ENCODE measurements at places on chromosomes 1 and 21.

DNA sequence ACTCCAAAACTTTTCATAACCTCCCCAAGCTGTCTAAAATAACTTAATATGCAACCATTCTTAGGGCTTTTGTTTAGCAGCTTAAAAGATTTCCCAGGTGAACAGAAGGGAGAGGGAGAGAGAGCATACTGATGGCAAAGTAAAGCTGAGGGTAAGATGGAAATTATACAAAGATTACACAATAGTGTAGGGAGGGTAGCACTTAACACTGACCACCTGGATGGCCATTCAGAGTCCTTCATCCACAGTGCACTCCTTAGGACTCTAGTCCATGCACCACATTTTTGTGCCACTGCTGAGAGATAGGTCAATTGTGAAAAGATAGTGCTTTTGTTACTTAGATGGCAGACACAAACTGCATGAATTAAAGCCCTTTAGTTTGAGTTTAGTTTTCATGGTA, 574.6 kb downstream of the LMO4 start:
- DNase-seq: no peak

- no peak for DNase-seq
These were observed 5.8 kb downstream of the JMJD4 start for GRCh38 chr1:227729144-227729880.

GRCh38 chr1:161966067-161966466, 57.6 kb downstream of the OLFML2B start:
- no peak for DNase-seq

DNA sequence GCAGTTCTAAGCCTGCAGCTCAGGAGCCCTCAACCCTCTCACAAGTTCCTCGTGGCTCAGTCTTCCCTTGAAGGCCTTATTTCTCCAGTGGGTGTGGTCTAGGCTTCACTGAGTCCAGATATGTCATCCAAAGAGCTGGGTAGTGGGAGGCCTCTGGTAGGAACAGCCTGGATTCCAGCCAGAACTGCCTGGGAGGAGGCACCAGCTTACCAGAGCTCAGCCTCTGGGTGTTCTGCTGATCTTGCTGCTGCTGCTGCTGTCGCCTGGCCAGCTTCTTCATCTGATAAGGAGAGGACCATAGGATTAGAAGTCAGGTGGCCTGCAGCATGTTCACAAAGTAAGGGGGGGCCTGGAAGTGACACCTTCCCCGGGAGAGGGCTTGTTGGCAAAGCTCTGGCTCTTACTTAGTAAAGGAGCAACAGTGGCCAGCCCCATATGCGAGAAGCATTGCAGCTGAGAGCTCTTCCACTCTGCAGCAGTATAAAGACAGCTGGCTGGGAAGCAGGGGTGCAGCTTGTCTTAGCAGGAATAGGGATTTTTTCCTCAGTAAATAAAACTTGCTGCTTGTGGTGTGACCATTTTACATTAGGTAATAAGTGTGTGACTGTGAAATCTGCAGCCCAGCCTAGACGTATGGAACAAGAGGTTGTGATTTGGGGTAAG, 148.5 kb downstream of the LMX1A start:
- no peak for DNase-seq

- DNase-seq: no peak
These were observed 7.3 kb downstream of the UQCRHL start for GRCh38 chr1:15799928-15800835.

- DNase-seq: no peak
These were observed 10.0 kb downstream of the MAEL start for GRCh38 chr1:166999075-166999474.

GRCh38 chr1:200496937-200497336, 87.1 kb upstream of the ZNF281 start:
- no peak for DNase-seq

- DNase-seq: no peak
These were observed 72.2 kb upstream of the GADD45A start for GRCh38 chr1:67612788-67613241.

- DNase-seq: no peak
These were observed 9.9 kb downstream of the F5 start for GRCh38 chr1:169576241-169576934.

- DNase-seq: no peak
These were observed 33.4 kb downstream of the CENPF start for GRCh38 chr1:214636436-214636835.

DNA sequence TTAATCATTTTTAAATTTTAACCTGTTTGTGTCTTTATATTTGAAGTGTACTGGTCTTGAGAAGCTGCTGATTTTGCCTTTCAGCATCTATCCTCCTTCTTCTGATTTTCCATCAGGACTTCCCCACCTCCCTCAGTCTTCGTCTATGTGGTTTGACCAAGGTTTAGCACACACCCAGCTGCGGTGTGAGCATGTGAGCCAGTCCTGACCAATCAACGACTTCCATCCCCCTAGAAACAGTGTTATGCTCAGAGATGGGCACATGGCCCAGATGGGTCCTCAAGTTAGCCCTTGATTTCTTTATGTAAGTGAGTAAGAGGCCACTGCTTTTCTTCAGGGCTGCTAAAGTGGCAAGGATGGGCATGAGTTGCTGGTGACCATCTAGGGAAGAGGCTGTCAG, 190.8 kb downstream of the MATN1 start:
- no peak for DNase-seq

DNA sequence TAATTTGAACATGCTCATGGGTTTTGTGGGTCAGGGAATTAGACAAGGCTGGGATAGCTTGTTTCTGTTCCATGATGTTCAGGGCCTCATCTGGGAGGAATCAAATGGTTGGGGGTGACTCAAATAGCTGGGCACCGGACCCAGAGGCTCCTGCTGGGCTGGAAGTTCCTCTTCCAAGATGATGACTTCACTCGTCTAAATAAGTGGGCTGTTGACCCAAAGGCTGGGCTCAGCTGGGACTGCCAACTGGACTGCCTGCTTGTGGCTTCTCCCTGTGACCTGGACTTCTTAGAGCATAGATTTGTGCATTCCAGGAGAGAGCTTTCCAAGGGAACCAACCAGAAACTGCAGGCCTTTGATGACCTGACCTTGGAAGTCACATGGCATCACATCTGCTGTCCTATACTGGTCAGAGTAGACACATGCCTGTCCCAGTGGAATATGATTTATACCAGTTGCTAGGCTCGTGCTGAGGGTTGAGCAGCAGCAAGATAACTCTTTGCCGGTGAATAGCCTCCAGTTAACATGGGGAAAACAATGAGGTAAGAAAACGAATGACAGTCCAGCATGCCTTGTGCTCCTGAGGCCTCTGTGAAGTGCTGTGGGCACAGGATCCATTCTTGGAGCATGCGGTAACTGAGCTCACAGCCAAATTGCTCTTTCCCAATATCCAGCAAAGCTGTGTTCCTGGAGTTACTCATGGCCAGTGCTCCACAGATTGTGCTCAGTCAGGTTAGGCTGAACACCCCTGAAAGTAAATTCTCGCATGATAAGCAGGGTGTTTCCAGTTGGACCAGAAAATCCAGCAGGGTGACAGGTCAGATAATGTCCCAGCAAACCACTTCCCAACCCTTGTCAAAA, 272.9 kb upstream of the TMEM51 start:
- no peak for DNase-seq

- DNase-seq: no peak
These were observed 50.4 kb downstream of the IGSF21 start for GRCh38 chr1:18157968-18158367.

DNA sequence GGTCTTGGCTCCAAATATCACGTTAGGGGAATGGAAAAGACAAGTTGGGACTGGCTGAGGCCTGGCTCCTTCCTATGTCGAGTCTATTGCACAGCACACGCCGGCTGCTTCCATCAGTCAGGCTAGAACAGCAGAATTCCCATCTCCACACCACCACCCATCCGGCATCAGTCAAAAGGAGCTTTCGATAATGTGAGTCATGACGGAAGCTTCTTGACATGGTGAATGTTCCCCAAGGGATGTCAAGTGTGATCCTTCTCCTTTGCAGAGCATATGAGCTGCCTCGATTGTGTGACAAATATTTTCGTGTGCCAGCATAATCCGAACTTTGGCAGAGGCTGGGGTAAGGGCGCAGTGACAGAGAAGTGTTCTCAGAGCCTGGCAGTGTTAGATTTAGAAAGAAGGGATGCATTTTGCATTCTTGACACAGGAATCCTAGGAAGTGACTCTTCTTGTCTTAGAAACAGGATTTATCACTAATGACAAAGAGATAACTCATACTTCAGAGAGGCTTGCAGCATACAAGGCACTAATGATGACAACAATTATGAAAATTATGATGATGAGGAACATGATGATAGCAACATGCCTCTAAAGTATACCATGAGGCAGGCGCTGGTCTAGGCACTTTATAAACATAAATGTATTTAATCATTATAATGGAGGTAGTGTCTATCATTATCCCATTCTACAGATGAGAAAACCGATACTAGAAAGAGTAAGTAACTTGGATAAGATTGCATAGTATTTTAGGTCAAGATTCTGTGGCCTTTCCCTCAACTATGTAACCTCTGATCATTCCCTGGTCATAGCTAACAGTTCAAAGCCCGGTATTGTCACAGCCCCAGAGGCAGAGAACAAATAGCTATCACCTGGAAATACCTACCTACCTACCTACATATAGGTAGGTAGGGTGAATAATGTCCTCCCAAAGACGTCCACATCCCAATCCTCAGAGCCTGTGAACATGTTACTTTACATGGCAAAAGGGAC, 135.0 kb downstream of the KCNJ6 start:
- DNase-seq: no peak

- DNase-seq: no peak
These were observed 87.0 kb downstream of the ACBD6 start for GRCh38 chr1:180415236-180415848.

- DNase-seq: no peak
These were observed 123.0 kb downstream of the DYRK1A start for GRCh38 chr21:37489553-37489952.

DNA sequence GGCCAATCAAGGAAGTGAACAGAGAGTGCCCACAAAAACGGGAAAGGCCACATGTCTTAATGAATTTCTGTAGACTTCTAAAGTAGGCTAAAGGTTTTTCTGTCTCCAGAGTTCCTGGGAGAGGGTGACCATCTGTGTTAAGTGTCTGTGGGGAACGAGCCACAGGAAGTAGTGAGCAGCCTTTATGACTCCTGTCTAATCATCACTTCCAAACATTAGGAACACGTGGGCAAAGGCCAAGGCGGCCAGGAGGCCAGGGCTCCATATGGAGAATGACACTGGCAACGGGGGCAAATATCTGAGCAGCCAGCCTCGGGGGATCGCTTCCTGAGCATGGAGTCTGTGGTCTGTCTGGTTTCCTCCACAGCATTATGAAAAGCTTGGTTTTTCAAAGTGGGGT, 7.1 kb downstream of the FAM89A start:
- DNase-seq: no peak

GRCh38 chr1:205933671-205934618, 9.3 kb downstream of the SLC26A9 start:
- DNase-seq: no peak

GRCh38 chr1:44805311-44806024, 1.7 kb downstream of the DYNLT4 start:
- no peak for DNase-seq

GRCh38 chr1:188949701-188950100, 1528.0 kb downstream of the BRINP3 start:
- DNase-seq: no peak

DNA sequence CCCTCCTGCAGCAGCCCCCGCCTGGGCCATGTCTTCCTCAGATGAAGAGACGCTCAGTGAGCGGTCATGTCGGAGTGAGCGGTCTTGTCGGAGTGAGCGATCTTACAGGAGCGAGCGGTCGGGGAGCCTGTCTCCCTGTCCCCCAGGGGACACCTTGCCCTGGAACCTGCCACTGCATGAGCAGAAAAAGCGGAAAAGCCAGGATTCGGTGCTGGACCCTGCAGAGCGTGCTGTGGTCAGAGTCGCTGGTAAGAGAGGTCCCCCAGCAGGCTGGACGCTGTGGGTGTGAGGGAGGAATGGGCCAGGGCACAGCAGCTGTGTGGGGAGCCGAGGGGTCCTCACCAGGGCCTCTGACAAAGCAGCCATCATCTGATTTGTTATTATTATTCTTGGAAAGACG, 58.0 kb downstream of the NDUFS5 start:
- DNase-seq: no peak

DNA sequence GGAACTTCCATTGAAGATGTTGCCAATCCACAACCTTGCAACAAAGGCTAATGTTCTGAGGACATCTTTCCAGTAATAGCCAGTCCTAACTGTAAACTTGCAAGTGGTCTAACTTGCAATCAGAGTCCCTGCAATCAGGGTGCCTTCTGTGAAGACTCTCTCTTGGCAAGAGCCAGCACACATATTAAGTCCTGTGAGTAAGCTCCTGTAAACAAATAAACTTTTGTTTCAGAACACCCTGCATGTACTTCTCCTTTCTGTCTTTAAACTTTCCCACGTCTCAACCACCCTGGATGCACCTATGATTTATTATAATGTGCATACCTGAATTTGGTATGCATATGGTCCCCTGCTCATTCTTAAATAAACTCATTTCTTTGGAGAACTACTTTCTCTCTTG, 9.1 kb downstream of the GBP7 start:
- DNase-seq: no peak

DNA sequence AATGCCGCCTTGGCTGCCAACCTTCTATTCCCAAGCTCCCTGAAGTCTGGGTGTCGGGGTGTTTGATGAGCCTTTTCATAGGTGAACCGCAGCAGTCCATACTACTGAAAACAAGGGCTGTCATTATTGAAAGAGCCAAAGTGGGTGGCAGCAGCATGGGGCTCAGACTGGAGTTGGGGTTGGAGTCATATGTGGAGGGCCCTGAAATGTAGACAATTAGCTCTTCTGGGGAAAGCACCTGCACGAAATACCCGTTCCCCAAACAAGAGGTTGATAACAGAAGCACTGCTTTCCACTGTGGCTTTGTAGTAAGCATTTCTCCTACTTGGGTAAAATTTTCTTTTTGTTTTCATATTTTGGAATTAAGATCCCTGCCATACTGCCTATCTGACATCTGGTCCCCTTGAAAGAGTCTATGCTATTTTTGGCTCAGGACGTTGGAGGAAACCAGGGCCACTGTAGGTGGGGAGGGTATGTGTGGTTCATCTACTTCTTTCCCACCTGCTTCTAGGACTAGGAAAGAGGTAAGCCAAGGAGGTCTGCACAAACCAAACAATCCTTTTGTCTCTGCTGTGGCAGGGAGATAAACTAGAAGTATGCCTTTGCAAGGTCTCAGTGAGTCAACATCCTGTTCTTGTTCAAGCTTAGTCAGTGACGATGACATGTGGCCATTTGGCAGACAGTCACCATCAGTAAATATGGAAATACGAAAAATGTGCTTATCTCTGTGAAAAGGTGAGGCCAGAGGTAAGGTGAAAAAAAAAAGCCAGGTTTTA, 197.0 kb upstream of the UBE2U start:
- no peak for DNase-seq

Measured in stimulated activated CD8-positive, alpha-beta memory T cell treated with anti-CD3 and anti-CD28 coated beads, Interleukin-4, amount 100 ng/mL, for 4 hours (primary cell).